ENCODE measurements at places on chromosomes 6 and 20.

DNA sequence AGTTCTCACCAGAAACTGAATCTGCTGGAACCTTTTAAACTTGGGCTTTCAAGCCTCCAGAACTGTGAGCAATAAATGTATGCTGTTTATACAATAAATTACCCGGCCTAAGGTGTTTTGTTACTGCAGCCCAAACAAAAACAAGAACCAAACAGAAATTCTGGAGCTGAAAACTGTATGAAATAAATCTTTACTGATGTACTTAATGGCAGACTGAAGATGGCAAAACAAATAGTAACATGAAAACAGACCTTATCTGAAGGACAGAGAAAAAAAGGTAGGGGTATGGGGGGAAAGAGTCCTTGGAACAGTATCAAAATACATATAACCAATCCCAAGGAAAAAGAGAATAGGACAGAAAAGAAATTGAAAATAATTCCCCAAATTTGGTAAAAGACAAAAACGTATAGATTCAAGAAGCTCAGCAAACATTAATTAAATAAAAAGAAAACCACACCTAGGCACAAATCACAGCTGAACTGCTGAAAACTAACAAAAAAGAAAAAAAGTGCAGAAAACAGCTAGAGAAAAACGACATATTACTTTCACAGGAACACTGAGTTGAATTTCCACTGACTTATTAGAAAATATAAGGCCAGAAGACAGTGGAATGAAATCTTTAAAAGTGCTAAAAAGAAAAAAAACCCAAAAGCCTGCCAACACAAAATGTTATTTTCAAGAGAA lies 47.7 kb downstream of the NOL7 start:
- DNase-seq: no peak

GRCh38 chr20:41533537-41534136 lies 84.5 kb downstream of the CHD6 start:
- no peak for DNase-seq

- DNase-seq: peak; percentile 74
Measured at GRCh38 chr20:1225263-1225782, 521 bp upstream of the RAD21L1 start.

- no peak for DNase-seq
Measured at GRCh38 chr6:27290065-27290849, 21.8 kb downstream of the POM121L2 start.

GRCh38 chr20:17061715-17062114 lies 165.1 kb upstream of the PCSK2 start:
- DNase-seq: no peak

DNA sequence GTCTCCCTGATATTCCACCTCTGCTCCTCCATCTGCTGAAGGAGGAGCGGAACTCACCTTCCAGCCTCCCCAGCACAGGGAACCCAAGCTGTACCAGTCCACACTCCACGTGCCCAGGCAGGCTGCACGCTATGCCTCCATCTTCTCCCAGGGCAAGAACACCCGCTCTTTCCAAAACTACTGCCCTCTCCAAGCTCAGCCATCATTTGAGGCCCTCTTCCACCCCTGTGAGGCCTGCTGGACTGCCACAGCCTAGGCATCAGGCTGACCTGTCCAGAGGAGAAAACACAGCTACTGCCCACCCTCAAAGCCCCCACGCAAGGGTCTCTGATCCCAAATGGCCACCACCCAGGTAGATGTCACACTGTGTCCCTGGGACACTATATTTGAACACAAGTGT lies 99.9 kb downstream of the PRND start:
- no peak for DNase-seq

- no peak for DNase-seq
Measured at GRCh38 chr6:140960566-140960965, 1172.2 kb upstream of the GJE1 start.

GRCh38 chr6:17972978-17973622 lies 14.3 kb downstream of the KIF13A start:
- DNase-seq: no peak

- DNase-seq: no peak
Measured at GRCh38 chr6:21163838-21164180, 429.7 kb upstream of the SOX4 start.

DNA sequence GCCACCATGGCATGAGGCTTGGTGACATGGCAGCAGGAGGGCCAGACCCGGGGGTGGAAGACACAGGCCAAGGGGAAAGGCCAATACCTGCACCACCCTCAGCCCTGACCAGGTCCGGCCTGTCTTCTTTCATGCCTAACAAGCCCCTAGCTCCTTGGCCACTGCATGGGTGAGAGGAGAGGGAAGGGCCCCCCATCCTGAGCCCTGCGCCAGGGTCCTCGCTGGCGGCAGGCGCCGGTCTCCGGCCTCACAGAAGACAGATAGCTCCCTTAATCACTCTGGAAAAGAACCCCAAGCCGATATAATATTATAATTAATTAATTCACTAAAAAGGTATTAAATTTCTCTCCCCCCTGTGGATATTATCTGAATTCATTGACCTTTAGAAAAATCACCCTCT lies 41.4 kb downstream of the MDFI start:
- no peak for DNase-seq

DNA sequence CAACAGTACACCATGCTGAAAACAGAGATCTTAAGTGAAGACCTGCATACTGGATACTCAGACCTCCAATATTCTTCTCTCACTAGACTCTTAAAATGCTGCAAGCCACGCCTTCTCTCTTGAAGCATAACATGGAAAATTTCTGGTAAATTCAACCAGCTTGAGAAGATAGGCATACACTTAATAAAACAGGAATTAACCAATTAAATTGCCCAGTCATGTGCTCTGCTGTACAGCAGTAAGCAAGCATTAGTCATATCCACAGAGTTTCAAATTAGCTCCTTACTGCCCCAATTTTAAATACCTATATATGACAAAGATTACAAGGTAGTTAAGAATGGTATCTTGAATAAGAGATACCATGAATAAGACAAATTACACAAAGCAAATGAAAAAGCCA lies 53.8 kb downstream of the C6orf58 start:
- DNase-seq: no peak

DNA sequence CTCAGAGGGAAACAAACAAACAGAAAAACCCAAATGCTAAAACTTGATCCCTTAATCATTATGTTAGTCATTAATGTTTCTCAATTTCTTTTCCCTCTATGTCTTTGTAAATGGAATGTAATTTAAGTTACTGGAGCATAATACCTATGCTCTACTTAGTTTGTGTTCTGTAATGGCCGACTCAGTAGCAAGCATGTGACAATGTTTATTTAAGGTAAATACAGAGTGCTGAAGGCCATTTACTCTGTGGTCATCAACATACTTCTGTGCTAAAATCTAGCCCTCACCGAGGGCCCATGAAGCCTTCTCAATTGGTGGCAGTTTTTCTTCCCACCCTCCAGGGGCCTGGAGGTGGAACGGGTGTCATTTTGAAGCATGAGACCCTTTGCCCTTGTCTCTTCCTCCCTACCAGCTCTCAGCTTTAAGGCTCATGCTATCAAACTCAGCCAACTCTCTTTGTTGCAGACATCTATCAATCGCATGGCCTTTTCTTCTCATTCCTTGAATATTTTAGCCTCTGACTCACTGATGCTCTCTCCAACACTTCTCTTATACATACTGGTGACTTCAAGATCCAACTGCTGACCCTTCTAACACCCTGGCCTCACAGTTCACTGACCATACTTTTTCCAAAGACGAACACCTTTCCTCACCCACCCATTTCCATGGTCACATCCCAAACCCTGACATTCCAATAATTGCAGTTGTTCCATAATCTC lies 48.2 kb downstream of the STX7 start:
- no peak for DNase-seq

- DNase-seq: peak; percentile 54
Measured at GRCh38 chr6:36631326-36632011, 37.3 kb downstream of the SRSF3 start.

DNA sequence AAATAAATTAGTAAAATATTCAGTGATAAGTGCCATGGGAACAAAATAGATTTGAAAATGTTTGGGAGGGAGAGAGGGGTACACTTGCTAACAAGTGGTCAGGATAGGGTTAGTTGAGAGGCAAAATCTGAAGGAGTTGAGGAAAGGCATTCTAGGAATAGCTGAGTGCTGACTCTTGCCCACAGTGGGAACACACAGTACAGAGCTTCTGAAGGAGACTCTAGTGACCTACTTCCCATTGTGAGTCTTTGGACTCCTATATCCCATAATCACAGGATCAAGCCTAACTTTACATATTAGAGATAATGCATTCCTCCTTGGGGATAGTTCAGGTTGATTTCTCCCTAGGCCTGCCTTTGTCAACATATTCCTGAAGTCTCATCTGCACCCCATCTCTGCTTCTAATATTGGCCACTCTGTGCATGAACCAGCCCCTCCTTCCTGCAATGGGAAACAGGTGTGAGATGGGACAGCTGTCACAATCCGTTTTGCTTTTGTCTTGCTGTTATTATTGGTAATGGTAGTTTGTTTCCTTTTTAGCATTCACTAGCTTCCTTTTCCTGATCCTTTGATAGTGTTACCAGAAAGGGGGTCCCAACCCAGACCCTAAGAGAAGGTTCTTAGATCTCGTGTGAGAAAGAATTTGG lies 2.6 kb upstream of the TRIM38 start:
- DNase-seq: no peak

DNA sequence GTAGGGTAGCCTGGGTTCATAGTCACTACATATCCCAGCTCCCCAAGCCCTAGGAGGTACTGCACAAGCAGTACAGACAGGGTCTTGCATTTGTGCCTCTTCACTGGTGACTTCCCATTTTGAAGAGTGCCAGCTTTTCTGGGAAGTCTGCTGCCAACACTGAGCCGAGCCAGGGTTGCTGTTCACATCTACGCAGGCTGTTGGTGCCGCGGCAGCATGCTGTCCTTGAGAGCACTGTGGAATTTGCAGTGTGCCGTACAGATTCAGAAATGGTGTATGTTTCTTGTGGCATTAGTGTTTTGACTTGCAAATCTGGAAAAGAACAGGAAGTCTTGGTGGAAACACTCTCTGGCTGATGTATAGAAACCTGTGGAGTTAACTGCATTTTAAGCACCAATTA lies 67.5 kb downstream of the JARID2 start:
- DNase-seq: peak; percentile 66

GRCh38 chr20:39152126-39152525 lies 190.0 kb downstream of the DHX35 start:
- no peak for DNase-seq

GRCh38 chr6:155782320-155782731 lies 326.7 kb upstream of the NOX3 start:
- DNase-seq: no peak

- DNase-seq: no peak
Measured at GRCh38 chr6:140283197-140283596, 908.7 kb upstream of the CITED2 start.

GRCh38 chr6:16336056-16336818 lies 97.8 kb downstream of the GMPR start:
- DNase-seq: no peak

DNA sequence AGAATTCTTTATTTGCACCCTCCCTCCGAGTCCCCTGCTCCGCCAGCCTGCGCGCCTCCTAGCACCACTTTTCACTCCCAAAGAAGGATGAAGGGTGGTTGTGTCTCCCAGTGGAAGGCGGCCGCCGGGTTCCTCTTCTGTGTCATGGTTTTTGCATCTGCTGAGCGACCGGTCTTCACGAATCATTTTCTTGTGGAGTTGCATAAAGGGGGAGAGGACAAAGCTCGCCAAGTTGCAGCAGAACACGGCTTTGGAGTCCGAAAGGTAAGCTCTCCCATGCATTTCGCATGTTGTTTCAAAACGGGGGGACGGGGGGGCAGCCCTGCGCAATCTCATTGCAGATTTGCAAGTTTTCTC lies 357 bp downstream of the PCSK2 start:
- peak; percentile 11 for DNase-seq

- DNase-seq: no peak
Measured at GRCh38 chr6:85428486-85428885, 21.4 kb upstream of the NT5E start.

- DNase-seq: no peak
Measured at GRCh38 chr6:110485491-110485890, 9.1 kb upstream of the SLC22A16 start.

GRCh38 chr20:24004471-24004870 lies 15.9 kb upstream of the GGTLC1 start:
- no peak for DNase-seq

DNA sequence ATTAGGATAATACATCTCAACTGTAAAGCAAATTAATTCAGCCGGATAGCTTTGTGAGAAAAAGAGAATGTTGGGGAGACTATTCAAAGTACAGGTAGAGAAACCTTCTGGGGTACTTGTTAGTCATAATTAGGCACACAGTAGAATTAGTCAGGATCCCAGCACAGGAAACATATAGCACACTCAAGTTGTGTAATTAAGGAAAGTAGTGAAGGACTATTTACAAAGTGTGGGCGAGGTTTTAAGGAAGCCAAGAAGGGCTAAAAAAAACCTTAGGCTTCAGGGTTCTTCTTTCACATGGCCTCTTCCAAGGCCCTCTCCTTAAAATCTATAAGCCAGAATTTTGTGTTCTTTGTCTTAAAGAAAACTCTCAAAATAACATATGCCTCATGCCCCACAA lies 126.7 kb downstream of the RTN4IP1 start:
- no peak for DNase-seq

- DNase-seq: no peak
Measured at GRCh38 chr6:37765182-37765775, 54.2 kb upstream of the ZFAND3 start.

- DNase-seq: no peak
Measured at GRCh38 chr20:18987781-18988360, 174.3 kb downstream of the SCP2D1 start.

DNA sequence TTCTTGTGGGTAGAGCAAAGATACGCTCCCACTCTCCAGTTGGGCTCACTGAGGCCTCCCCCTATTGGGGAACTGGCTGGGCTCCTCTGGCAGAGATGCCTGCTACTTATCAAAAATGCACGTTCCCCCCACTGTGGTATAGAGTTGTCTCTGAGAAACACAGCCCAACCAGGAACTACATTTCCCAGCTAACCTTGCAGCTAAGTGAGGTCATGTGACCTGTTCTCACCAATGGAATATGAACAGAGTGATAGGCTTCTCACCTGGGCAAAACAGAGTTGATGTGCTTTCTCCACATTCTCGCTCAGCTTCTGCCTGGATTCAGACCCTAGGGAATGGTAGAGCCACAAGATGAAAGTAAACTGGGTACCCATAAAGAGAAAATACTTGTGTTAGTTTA lies 49.1 kb upstream of the PTPRT start:
- DNase-seq: no peak

- DNase-seq: no peak
Measured at GRCh38 chr6:10401632-10402223, 13.1 kb downstream of the TFAP2A start.

DNA sequence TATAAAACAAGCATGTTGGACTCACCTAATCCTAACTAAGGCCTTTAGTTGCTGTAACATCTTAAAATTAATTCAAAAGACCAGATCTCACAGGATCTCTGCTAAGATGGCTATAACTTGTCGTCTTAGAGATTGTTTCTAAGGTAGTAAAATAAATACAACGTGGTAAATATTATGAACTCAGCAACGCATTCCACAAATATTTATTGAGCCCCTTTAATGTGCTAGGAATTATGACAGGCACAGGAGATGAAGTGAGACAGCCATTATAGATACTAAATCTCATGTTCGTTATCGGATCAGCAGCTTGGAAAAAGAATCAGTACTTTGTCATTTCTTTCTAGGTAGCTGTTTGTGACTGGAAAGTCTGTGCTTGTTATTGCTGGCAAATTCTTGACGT lies 20.9 kb upstream of the MCM3 start:
- no peak for DNase-seq

Data from thyroid gland (tissue), 4 donors.